Activated CD4-positive, alpha-beta T cell treated with anti-CD3 and anti-CD28 coated beads, Interleukin-2, amount 10 ng/mL, durations not matched to agents 7 days and 5 days (primary cell): ENCODE measurements at places on chromosomes 12 and 14. TPM values are rescaled to one million over a fixed set of nuclear protein-coding genes. Genes with fewer than 3 reads are reported as not detected.

RILPL2 gene
- total RNA-seq: 6.5 TPM

KRT7 gene
- total RNA-seq: 2.5 TPM

FOS gene
- 35.7 TPM for total RNA-seq

C12orf42 gene
- total RNA-seq: 1.0 TPM

DNA sequence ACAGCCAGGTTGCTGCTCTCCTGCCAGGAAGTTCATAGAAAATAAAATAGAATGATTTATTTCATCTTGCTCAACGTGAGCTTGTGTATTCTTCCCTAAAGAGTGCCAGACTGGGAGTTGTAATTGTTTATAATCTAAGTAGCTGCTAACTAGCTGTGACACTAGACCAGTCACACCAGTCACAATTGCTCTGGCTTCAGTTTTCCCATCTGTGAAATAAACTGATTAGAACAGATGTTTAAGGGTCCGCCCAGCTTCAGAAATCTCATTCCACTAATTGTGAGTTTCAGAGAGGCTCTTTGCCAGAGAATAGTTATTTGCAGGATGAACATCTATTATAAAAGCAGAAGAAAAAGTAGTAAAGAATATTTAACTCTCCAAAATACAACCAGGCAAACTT is 55.6 kb upstream of the ZDHHC17 start:
- no peak for DNase-seq

DNA sequence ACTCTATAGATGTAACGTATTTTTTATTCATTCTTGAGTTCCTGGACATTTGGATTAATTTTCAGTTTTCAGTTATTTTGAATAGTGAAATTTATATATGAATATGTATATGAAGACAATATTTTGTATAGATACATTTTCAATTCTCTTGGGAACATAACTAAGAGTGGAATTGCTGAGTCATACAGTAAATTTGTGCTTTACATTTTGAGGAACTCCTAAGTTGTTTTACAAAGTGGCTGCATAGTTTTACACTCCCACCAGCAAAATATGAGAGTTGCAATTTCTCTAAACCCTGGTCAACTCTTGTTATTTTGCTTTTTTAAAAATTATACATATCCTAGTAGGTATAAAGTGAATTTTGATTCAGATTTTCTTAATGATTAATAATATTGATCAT is 1838.6 kb upstream of the SEL1L start:
- DNase-seq: no peak

GRCh38 chr12:110687396-110688169 is 1.3 kb downstream of the HVCN1 start:
- no peak for DNase-seq

DNA sequence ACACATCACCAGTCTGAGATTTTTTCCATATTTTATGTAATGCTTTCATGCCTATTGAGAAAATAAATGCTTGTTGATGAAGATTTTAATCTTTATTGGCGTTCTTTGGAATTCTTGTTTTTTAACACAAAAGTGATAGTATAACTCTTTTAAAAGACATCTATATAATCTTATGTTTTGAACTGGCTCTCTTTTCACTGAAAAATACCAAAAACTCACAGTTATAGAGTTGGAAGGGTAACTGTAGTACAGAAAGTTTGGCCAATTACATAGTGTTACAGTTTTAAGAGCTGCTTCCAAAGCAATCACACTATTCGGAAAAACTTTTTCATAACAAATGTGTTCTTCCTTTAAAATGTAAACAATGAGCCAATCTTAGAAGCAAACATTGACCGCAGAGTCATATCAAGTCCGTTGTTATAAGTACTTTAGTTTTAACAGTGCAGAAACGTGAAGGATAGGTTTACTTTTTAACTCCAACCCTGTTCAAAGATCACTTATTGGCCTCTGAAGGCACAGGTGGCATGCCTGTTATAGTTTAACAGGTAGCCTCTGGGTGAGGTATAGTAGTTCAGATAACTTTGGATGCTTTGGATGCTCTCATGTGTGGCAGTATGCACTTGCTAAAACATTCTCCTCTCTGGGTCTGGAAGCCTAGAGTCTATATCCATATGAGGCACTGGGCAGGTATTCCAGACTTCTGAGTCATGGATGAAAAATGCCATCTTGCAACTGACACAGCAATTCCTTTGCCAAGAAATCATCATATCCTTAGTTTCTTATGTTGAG is 12.1 kb upstream of the NTN4 start:
- DNase-seq: no peak

DNA sequence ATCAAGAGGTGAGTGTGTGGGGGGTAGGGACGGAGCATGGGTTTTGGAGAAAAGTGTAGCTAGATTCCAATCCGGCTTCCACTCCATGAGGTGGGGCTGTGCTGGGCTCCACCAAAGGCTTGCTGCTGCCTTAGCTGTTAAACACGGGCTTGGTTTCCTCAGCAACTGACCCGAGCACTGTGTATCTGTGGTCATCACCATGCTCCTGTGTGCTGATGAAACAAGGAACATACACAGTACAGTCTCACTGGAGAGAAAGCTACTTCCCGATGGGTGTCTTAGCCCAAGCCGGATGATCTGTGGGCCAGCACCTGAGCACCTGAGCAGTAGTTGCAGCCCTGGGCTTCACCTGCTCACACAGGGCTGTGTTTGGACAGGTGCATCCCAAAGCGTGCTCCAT is 52.9 kb upstream of the VRK1 start:
- no peak for DNase-seq

GRCh38 chr14:100083706-100084105 is 18.5 kb downstream of the EVL start:
- no peak for DNase-seq

DNA sequence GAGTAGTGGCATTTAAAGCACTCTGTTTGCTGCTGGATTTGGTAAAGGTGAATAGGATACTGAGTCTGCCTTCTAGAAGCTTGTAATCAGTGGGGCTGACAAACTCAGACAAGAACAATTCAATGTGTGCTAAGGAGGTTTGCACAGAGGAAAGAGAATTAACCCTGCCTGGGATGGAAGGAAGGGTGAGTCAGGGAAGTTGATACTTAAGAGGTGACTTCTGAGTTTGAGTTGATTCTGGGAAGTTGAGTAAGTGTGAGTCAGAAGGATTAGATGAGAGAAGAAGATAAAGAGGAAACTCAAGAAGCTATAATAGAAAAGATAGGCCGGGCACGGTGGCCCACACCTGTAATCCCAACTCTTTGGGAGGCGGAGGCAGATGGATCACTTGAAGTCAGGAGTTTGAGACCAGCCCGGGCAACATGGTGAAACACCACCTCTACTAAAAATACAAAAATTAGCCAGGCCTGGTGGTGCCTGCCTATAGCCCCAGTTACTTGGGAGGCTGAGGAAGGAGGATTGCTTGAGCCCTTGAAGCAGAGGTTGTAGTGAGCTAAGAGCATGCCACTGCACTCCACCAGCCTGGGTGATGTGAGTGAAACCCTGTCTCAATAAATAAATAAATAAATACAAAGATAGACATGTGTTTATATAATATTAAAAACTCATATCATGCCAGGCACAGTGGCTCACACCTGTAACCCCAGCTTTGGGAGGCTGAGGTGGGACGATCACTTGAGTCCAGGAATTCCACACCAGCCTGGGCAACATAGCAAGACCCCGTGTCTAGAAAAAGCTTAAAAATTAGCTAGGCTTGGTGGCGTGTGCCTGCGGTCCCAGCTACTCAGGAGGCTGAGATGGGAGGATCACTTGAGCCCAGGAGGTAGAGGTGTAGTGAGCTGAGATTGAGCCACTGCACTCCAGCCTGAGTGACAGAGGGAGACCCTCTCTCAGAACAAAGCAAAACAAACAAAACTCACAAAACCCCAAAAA is 126.8 kb upstream of the CPM start:
- no peak for DNase-seq

DNA sequence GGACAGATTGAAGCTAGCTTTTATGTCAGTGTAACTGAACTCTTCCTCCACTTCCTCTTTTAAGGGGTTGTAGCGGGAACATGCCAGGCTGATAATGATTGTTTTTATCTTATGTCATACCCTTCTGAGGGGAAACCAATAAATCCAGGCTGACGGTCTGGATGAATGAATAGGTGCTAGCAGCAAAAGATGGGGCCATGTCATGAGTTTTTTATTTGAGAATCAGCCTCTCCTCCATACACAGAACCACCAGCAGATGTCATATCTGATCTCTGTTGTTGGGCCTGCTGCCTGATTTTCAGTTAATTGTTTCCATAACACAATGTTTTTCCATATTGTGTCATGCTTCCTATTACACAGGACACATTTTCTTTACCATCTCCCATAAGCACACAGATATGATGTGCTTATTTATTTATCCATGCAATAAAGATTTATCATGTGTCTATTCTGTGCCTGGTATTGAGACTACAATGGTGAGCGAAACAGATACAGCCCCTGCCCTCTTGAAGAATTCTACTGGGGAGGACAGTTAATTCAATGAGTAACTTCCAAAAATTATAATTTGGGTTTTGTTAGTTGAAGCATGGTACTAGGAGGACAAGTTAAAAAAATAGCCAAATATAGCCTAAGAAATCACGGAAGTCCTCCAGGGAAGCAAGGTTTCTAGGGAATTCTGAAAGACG is 33.6 kb upstream of the CRY1 start:
- DNase-seq: peak; percentile 9

- peak; percentile 49 for DNase-seq
Observed at GRCh38 chr14:68791902-68792677, 777 bp downstream of the ZFP36L1 start.

- no peak for DNase-seq
Observed at GRCh38 chr12:52401526-52401925, 4.6 kb downstream of the KRT82 start.
